ENCODE measurements at places on chromosomes 3 and 15.

GRCh38 chr3:134249935-134250716 is 533 bp downstream of the RYK start:
- ATAC-seq = peak; percentile 52

DNA sequence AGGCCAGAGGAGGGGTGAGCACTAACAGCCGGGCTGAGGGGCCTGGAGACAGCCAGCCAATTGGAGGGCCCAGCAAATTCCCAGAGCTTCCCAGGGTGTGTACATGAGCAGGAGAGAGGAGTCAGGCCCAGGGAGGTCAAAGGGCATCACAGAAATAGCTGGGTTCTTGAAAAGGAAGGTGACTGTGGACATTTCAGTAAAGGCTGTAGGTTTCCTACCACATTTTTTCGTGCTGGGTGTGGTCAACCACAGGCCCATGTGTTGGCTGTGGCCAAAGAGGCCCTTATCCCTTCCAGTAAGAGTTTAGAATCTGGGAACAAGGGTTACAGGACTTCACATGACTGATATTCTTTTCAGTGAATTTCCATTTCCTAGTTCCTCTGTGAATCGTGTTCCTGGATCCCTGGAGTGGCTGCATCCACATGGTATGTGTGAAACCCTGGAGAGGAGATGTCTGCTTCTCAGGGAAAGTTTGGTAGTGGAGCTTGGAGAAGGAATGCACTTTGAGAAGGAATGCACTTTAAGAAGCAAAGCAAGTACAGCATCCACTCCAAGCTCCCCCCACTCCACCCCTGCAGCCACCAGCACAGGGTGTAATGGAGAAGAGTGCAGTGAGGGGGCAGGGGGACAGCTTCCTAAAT is 73.2 kb upstream of the HEG1 start:
- ATAC-seq = no peak

GRCh38 chr15:48292458-48292857 is 38.8 kb upstream of the DUT start:
- no peak for ATAC-seq

DNA sequence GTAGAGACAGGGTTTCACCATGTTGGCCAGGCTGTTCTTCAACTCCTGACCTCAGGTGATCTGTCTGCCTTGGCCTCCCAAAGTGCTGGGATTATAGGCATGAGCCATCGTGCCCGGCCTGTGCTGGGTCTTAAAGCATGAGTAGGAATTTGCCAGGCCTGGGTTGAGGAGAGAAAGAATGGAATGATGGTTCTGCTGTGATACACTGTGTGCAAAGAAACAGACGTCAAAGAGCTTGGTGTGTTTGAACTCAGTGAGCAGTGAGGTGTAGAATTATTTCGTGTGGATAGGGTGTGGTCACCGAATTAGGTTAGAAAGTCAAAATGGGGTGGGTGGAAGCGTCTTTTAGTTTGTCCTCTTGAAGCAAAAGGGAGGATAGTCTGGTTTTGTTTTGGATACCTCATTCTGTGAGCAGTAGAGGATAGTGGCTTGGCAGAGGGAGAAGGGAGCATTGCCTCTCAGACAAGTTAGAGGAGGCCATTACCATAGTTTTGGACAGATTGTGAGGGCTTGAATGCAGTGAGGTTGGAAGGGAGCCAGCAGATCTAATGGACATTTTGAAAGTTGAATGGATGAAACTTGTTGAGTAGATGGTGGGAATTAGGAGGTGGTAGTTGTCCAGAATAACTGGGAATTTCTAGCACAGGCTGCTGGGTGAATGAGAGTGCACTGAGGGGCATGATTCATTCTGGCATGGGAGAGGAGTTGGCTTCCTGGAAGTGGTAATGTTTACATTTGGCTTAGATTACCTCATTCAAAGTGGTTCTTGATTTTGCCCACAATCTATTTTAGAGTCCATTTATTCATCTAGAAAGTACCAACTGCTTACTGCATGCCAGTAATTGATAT is 27.2 kb downstream of the AKAP13 start:
- peak; percentile 71 for ATAC-seq

DNA sequence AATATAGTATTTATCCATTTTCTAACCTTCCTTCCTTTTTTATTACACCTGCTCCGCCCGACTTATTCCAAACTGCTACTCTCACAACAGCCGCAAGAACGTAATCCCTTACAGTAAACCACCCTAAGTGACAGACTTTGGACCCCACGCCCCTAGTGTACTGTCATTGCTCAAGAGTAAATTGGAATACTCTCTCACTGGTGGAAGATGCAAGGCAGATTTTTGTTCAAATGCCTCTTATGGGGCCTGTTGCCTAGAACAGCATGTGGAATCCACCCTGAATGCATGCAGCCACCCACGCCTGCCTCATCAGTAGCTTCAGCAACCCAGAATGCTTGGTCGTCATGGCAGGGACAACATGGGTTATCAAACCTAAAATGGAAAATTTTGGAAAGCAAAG is 226.2 kb upstream of the ST8SIA2 start:
- no peak for ATAC-seq

- ATAC-seq = no peak
Observed at GRCh38 chr3:32934150-32934742, 17.2 kb upstream of the CCR4 start.

GRCh38 chr15:70031713-70032112 is 66.0 kb downstream of the TLE3 start:
- no peak for ATAC-seq

GRCh38 chr3:16893618-16894200 is 9.0 kb downstream of the PLCL2 start:
- ATAC-seq = no peak

- ATAC-seq = no peak
Observed at GRCh38 chr15:34893967-34894366, 75.6 kb downstream of the AQR start.

DNA sequence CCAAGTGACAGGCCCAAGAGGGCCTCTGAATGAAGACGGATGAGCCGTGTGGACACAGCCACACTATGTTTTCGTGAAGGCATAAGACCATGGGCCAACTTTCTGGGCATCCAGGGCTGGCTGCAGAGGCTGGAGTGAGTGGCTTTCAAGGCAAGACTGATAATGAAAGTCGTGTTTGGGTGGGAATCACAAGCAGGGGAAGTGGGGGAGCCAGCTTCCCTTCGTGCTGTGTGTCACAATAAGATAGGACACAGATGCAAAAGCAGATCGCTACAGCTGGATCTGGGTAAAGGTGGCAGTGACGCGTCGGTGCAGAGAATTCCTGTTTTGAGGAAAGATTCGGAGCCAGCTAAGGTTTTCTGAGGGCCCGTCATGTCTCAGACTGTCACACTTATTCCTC is 309.8 kb upstream of the CTDSPL start:
- ATAC-seq = no peak

- no peak for ATAC-seq
Observed at GRCh38 chr15:40630313-40630712, 36.3 kb downstream of the KNL1 start.

DNA sequence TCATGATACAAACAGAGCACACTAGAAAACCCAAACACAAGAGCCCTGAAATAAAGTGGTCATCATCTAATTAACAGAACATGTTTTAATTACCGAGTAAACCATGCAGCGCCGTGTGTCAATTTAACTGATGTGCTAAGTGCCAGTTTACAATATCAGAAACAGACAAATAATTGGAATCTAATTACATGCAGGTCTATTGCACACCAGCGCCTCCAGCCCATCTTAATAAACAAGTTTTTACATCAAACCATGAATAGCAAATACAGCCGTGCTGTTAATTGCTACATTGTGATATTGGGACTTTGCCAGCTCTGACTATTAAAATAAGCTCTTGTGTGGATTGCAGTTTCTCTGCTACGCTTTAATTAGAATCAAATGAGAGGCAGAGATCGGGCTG is 510.2 kb upstream of the MDFIC2 start:
- no peak for ATAC-seq

- ATAC-seq = no peak
Observed at GRCh38 chr3:24476871-24477656, 17.6 kb downstream of the THRB start.

DNA sequence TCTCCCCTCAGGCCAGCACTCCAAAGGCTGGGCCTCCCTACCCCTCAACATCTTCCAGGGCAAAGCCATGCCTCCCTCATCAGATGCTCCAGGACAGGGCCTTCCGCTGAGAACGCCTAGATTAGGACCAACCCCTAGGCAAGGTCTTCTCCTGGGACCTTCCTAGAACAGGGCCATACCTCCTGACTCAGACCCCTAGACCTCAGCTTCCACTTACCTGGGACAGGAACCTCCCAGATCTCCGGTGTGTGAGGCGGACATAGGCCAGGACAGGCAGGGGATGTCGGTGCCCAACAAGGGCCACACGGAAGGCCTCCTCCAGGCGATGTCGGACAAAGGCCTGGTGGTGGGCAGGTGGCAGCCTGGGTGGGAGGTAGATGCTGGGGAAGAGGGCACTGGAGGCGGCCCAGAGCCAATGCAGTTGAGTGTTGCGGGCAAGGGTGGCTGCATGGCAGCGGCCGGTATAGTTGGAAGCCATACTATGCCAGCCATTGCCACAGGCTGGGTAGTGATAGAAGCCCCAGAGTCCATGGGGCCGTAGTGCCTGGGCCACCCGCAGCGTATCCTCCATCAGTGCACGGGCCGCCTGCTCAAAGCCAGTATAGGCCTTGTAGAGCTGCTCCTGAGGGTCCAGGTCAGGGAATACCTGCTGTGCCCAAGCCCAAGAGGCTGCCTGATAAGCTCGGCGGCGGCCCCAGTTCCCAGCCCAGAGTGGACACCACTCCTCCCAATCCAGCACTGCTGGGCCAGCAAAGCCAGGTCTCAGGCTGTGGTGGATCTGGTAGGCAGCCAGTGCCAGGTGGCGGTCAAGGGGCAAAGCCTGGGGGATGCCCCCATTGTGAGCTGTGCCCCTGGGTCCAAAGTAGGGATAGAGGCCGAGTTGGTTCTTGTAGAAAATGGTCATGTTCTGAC is 2.5 kb upstream of the IFRD2 start:
- ATAC-seq = no peak

GRCh38 chr3:146166415-146166821 is 5.4 kb upstream of the PLOD2 start:
- ATAC-seq = no peak

GRCh38 chr3:21694506-21694905 is 56.5 kb downstream of the ZNF385D start:
- ATAC-seq = no peak

- ATAC-seq = no peak
Observed at GRCh38 chr3:17811646-17812045, 69.2 kb upstream of the TBC1D5 start.

GRCh38 chr3:13896473-13897154 is 16.7 kb upstream of the WNT7A start:
- no peak for ATAC-seq

- no peak for ATAC-seq
Observed at GRCh38 chr3:29544701-29545363, 264.0 kb downstream of the RBMS3 start.
